ENCODE measurements at places on chromosomes 12 and 14.

GRCh38 chr12:2651068-2651965 is 143.5 kb upstream of the FKBP4 start:
- no peak for DNase-seq

DNA sequence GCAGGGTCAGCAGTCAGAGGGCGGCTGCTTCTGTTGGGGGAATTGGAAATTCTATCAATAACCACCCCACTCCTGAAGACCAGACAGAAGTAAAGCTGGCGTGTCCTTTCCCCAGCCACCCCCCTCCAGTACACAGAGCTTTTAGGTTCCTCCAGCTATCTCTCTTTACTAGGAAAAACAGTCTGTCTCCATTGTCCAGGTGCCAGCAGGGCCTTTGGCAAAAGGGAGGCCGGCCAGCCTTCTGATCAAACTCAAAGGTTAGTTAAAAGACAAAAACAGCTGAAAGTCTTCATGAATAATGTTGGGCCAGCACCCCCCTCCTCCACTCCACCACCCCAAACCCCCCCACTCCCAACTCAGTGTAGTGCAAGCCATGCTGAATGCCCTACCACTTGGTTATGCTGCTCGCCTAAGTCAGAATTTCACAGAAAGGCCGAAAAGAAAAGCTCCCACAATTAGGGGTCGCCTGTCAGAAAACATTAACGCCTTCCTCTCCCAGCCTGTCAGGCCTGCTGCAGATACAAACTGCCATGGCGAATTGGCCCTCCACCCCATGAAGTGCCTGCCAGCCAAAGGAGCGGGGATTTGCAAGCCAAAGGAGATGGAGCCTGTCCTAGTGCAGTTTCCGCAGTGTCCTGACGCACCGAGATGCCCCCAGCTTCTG is 8.9 kb downstream of the ASCL1 start:
- DNase-seq = no peak

GRCh38 chr12:82931349-82932116 is 244.8 kb downstream of the TMTC2 start:
- DNase-seq = no peak

DNA sequence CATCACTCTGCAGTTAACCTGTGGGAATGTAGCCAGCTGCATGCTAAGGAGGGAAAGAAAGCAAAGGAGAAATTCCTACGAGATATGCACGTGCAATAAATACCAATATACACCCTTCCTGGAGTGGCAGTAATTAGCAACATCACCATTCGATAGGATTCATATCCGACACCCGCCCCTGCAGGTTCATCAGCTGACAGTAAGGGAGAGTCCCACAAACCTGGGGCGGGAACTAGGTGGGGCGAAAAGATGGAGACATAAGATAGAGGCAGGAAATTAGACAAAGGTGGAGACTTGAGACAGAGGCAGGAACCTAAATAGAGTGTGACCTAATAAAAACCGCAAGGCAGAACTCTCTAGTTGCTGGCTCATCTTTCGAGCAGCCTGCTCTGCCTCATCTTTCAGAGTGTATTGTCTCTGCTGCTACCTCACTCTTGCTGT is 51.6 kb downstream of the PLEKHG3 start:
- no peak for DNase-seq

- no peak for DNase-seq
Observed at GRCh38 chr12:132495629-132496357, 5.8 kb downstream of the FBRSL1 start.

DNA sequence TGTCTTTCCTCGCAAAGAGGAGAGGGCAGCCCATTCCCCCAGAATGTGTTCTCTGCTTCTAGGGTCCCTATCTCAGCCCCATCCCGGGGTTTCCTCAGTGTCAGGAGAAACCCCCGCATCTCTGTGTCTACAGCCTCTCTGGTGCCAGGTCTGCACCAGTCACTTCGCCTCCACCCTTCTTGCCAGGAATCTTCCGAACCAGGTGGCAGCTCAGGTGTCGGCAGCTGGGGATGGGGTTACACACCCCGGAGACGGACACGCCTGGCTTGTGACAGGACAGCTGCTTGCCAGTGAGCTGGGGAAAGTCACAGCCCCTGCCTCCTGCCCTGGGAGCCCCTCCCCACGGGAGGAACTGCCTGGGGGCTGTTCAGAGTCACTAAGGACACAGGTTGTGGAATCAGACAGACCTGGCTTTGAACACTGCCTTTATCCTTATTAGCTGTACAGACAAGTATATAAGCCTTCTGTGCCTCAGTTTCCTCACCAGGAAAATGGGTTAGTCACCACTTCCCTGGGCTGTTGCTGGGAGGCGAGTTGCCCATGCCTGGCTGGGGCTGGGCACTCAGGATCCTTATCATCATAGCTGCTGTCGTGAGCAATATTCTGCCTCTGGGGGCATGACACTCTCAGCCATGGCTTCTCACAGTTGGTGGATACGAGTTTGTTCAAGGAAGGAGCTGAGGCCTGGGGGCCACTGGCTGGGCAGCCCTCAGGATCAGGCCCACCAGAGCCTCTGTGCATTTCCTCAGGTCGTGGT is 10.8 kb downstream of the HIP1R start:
- no peak for DNase-seq

GRCh38 chr12:23834076-23834475 is 115.4 kb downstream of the SOX5 start:
- no peak for DNase-seq

DNA sequence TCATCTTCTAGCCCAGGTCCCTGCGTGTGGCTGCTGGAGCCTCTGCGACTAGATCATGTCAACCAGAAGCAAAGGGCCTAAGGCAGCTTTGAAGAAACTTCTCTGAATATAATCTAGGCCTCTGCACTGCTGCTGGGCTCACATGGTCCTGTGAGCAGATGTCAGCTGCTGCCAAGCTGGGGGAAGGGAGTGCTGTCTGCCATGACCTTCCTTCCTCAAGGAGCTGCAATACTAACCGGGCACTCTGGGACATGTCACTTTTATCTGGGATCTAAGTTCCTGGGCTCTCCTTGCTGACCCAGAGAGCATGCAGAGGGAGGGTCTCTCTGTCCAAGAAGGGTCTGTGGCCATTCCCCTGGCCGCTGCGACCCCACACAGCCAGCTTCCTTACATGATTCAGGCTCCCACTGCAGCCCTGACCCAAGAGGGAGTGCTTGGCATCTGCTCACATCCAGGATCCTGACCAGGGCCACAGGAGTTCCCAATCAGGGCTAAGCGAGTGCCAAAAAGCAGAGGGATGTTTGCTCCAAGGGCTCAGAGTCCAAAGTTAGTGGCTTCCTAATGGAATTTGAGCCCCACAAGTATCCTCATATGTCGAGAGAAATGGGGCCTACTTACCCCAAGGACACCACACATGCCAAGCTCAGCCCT is 74.0 kb downstream of the PLEKHG3 start:
- no peak for DNase-seq

- DNase-seq = no peak
Observed at GRCh38 chr12:65859519-65859918, 35.2 kb downstream of the HMGA2 start.

GRCh38 chr14:68819260-68819691 is 26.4 kb upstream of the ZFP36L1 start:
- no peak for DNase-seq

GRCh38 chr12:88113871-88114270 is 28.0 kb downstream of the CEP290 start:
- no peak for DNase-seq

- peak; percentile 66 for DNase-seq
Observed at GRCh38 chr12:46562625-46563225, 190.2 kb upstream of the SLC38A2 start.

- no peak for DNase-seq
Observed at GRCh38 chr12:30863839-30864238, 62.7 kb upstream of the TSPAN11 start.

DNA sequence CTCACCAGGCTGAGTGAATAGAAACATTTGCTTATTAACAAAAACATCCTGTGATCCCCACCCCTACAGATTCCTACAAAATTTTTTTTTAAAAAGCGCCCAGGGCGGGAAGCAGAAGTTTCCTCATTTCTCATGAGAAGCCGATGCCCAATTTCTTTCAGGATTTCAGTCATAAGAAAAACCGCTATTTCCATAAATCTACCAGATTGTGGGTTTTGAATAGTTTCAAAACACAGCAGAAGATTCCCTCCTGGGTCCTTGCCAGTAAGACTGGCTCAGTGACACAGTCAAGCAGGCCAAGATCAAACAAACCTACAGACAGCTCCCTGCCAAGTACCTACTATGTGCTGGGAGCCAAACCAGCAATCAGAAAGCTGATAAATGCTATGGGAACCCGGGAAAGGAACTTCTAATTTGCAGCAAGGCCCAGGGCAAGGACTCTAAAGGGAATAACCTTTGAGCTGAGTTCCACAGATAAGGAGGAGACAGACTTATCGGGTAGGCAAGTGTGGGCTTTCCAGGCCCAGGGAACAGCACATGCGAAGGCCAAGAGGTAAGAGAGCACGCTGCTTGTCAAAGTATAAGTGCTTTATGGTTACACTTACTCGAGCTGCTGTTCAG is 68.7 kb downstream of the CCDC88C start:
- no peak for DNase-seq

GRCh38 chr12:129393357-129393937 is 510.4 kb downstream of the TMEM132D start:
- DNase-seq = no peak

- no peak for DNase-seq
Observed at GRCh38 chr12:128337431-128338170, 70.6 kb downstream of the TMEM132C start.

GRCh38 chr12:52180971-52181628 is 10.7 kb downstream of the KRT80 start:
- no peak for DNase-seq

DNA sequence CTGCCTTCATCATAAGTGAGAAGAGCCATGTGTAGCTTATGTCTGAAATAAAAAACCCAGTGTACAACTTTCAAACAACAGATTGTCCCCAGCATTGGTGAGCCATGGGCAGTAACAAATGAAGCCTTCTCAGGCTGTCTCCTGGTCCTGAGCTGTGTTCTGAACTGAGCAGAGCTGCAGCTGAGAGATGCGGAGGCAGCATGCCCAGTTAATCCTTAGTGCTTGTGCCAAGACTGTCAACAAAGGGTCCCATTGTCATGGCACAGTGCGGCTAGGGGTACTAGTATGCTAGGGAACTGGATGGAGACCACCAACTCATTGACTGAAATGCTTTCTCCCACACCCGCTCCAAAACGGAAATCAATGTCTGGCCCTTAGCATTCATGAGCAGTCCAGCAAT is 154.3 kb downstream of the RMST start:
- DNase-seq = no peak

DNA sequence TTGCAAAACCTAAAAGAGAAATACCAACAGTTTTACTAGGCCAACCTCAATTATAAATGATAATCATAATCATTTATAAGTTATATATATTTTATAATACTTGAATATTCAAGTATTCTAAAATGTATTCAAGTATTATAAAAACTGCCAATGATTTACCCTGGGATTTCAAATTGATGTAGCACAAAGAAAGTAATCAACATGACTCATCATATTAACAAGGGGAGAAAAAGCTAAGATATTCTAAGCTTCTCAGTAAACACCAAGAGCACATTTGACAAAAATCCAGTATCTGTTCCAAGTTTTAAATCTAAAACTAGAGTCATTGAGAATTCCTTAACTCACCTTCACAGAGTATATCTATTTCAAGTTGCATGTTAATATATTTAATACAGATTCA is 56.1 kb downstream of the CAPZA3 start:
- no peak for DNase-seq

All from AG09319 (cell line).